ENCODE measurements at places on chromosomes 5 and 9.

DNA sequence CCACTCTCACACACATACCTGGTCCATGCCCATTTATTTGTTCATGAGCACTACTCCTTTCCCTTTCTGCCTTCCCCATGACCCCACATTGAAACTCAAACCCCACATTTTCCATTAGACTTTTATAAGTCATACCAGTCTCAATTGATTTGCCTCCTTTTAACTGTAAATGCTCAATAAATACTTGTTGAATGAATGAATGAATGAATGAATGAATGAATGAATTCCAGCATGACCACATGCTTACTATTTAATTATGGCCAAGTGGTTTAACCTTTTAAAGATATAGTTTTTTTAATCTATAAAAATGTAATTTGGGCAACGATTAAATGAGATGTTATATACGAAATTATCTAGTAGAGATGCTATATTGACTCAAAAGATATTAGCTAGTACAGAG, 54.1 kb upstream of the GRAMD2B start:
- no peak for DNase-seq

GRCh38 chr5:42600441-42600840, 156.2 kb upstream of the CCDC152 start:
- no peak for DNase-seq

- no peak for DNase-seq
Measured at GRCh38 chr9:88085476-88085875, 52.8 kb downstream of the SPATA31C2 start.

DNA sequence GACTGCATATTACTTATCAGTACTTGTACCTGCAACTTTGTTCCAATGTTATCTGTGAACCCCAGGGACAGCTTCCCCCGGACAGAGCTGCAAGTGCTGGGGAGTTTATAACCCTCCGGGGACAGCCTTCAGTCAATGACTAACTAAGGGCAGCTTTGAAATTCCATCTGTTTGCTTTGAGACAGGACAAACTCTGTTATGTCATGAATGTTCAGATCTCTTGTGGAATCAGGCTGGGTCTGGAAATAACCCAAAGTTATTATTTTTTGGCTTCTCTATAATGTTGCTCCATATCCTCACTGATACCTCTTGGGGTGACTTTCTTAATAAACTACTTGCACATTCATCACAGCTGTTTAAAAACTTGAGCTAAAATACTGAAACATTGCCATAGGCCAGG, 617.5 kb upstream of the TLE4 start:
- no peak for DNase-seq

- no peak for DNase-seq
Measured at GRCh38 chr9:101462558-101462957, 27.0 kb upstream of the ALDOB start.

GRCh38 chr9:111613436-111614040, 14.1 kb upstream of the PTGR1 start:
- no peak for DNase-seq

GRCh38 chr5:125408448-125409233, 662.2 kb upstream of the ZNF608 start:
- DNase-seq = no peak

Measured in stimulated activated CD8-positive, alpha-beta memory T cell treated with anti-CD3 and anti-CD28 coated beads, Interleukin-15, amount 100 ng/mL, for 48 hours (primary cell).